ENCODE measurements at places on chromosomes 12 and 14.

GRCh38 chr12:88360343-88360742, 218.2 kb downstream of the TMTC3 start:
- DNase-seq = no peak

DNA sequence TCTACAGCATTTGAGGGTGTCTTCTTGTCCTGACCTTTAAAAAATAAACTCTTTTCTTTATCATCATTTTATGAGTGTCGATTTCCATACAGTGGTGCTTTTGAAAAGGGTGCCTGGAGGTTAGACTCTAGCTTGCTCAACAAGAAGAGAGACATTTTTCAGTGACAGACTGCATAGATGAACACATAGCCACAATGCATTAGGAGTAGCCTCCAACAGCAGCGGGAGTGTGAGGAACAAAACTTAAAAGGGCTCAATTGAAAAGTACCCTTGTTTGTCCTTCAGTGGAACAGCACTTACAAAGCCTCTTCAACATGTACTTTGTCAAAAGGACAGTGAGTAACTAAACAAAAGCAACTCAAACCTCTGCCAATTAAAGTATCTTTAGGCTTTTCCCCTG, 119.3 kb downstream of the SOX5 start:
- DNase-seq = no peak

DNA sequence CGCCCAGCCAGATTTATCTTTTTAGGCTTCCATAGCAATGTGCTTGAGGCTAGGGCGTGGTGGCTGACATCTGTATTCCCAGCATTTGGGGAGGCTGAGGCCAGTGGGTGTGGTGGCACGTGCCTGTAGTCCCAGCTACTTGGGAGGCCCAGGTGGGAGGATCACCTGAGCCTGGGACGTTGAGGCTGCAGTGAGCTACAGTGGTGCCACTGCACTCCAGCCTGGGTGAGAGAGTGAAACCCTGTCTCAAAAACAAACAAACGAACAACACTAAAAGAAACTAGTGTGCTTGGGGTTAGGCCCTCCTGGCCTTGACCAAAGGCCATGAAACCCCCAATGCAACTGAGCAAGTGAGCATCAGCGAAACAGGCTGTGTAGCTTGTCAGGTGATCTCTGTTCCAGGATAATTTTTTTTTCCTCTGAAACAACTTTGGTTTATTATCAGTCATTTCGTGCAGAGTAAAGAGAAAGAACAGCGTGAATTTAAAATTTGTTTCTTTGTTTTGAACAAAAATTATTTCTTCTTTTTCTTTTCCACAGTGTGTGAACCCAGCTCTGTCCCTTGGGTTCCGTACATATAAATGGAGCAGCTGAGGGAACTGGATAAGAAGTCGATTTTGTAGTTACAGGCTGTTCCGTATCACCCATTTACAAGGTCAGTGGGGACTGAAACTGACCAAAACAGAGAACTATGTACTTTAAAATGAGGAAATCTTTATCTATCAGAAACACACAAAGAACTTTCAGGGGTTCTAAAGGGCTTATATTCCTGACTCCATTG, 8.8 kb upstream of the TUBA1C start:
- no peak for DNase-seq

DNA sequence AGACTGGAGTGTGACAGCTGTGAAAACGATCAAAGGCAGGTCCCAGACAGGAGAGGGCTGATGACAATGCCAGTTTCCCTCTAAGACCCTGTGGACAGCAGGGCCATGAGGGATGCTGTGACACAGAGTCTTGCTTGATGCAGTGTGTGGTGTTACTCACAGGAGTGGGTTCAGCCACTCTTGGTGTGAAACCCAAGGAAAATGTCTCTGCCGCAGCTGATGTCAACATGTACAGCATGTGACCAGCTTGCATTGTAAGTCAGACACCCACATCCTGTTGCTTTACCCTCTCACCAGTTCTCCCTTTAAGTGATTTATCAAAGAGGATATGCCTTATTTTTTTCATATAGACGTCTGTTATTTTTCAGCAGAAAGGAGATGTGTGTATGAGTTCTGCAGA, 268.6 kb downstream of the BTG1 start:
- no peak for DNase-seq

DNA sequence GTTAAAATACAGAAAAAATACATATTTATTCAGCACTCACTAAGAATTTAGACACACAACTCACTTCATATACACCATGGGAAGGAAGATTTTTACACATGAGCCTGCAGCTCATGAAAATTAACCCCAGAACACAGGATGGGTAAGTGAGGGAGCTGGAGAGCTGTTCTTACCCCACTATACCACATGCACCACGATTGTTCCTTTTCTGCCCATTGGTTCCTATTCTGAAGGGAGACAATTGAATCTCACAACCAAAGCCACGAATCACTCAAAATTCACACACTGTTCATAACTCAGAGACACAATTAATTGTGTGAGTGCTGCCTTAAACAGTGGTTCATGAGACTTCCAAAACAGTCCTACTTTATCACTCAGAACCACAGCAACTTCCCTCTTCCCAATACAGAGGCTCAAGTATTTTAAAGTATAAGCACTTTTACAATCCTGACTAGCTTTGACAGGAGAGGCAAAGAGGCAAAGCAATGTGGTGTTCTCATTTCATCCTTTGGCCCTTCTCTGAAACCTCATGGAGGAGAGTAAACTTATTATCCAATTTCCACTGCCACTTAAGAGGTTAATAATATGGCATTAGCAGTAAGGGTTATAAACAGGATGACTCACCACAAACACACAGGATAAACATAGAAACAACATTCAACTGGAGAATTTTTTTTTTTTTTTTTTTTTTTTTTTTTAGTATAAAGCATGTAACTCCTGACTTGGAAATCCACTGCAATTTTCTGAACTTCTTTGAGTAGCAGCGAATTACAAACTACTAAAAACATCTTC, 59.5 kb downstream of the ITPR2 start:
- no peak for DNase-seq

GRCh38 chr12:95187865-95188415, 29.3 kb downstream of the FGD6 start:
- DNase-seq = no peak

DNA sequence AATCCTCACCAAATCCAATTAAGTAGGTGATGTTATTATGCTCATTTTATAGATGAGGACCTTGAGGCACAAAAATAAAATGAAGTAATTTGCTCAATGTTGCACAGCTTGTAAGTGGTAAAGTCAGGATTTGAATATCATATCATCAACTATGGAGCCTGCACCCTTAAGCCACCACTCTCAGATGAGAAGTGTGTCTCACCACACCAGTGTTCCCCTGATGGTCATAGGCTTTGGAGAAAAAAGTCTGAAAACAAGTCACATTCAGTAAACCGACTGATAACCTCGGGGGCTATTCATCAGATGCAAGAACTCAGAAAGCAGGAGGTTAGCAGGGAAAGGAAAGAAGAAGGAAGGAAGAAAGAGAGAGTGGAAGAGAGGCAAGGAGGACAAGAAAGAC, 2.8 kb downstream of the TSHR start:
- no peak for DNase-seq

- DNase-seq = no peak
Observed at GRCh38 chr12:42010257-42010656, 134.4 kb downstream of the GXYLT1 start.

DNA sequence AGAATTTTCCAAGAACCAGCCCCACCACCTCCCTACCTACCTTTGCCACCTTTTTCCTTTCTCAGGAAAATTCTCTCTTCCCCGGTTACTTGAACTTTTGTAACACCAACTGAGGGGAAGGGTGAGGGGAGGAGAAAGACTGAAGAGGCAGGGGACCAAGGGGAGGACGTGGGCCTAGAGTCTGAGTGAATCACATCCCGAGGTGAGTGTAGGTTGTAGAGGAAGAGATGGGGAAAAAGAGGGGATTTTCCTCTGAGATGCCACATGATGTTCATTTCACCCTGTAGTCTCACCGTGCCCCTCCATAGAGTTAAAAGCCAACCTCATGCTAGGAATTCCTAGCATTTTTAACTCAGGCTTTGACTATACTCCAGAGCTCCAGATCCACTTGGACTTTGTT, 311.8 kb downstream of the RPAP3 start:
- DNase-seq = no peak

- DNase-seq = no peak
Observed at GRCh38 chr12:110972866-110973265, 52.5 kb upstream of the MYL2 start.

- no peak for DNase-seq
Observed at GRCh38 chr14:89479802-89480201, 62.8 kb upstream of the FOXN3 start.

- no peak for DNase-seq
Observed at GRCh38 chr12:132392389-132393244, 63.2 kb upstream of the GALNT9 start.

DNA sequence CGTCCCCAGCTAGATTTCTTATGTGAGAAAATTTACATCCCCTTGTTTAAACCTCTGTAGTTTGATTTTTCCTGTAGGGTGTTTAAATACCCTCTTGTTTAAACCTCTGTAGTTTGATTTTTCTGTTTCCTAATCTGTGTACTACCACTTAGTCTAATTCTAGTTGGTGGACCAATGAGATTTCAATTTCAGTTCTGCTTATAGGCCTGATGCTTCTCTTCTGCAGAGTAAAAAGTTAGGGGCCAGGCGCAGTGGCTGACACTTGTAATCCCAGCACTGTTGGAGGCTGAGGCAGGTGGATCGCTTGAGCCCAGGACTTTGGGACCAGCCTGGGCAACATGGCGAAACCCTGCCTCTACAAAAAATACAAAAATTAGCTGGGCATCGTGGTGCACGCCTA, 11.5 kb downstream of the UBC start:
- DNase-seq = no peak

DNA sequence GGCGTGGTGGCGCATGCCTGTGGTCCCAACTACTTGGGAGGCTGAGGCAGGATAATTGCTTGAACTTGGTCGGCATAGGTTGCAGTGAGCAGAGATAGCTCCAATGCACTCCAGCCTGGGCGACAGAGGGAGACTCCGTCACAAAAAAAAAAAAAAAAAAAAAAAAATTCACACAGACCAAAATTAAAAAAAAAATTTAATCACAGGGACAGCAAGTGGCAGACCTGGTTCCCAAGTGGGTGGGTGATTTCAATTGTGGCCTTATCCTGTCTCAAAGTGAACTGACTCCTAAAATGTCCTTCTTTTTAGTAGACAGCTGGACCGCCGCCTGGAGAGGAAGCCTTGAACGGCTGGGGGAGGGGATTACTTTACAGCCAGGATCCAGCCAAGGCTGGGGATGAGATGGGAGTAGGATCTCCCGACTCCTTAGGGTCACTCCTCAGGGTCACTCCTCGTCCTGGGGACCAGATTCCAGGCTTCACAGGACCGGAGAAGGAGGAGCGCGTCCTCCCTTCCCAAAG, 1.5 kb upstream of the KCNH3 start:
- no peak for DNase-seq

DNA sequence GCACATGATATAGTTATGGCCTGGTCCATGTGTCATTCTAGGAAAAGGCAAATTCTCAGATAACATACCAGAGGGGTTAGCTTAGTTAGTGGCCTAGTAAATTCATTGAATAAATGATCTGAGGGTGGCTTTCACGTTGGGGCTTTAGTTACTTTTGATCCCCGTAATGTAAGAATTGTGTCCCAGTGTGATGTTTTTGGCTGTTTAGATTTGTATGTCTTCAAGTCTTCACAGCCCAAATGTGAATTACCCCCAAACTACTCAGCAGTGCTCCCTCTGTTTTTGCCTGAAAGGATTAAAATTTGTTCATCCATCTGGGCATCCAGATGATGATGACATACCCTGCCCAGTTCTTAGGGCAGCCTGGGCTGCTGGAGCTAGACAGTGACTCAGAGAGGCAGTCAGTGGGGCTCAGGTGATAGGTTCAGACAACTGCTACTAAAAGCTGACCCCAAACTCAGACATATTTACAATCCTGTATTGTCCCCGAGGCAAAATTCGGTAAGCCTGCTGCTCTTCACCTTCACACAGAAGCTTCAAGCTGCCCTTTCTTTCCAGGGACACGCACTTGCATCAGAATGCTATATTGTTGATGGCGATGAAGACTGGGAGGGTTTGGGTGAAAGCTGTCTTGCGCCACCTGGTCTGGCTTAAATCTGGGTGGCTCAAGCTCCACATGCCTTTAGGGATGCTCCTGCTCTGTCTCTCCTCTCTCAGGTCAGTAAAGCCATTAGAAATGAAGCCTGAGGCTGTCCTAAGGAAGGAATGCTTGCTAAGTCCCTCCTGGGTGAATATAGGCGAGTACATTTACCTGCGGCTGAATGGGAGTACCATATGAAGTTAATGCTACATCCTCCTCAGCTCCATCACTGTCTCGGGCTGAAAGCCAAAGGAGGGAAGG, 10.3 kb downstream of the GPRC5D start:
- no peak for DNase-seq

DNA sequence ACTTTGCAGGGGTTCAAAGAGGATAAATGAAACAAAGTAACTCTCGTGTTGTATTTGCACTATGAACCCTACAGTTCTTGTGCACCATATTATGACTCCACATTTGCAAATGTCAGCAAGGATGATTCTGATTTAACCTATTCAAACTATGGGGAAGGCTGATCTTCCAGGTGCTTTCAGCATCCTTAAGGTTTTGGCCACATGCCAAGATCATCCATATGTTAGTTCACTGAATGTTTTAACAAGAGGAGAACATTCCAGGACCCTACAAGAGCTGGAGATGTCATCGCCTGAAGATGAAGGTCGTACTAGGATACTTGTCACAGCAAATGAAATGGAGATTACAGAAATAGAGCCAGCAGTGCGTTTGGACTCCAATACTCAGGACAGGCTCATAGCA, 114.2 kb downstream of the DHRS2 start:
- DNase-seq = no peak

DNA sequence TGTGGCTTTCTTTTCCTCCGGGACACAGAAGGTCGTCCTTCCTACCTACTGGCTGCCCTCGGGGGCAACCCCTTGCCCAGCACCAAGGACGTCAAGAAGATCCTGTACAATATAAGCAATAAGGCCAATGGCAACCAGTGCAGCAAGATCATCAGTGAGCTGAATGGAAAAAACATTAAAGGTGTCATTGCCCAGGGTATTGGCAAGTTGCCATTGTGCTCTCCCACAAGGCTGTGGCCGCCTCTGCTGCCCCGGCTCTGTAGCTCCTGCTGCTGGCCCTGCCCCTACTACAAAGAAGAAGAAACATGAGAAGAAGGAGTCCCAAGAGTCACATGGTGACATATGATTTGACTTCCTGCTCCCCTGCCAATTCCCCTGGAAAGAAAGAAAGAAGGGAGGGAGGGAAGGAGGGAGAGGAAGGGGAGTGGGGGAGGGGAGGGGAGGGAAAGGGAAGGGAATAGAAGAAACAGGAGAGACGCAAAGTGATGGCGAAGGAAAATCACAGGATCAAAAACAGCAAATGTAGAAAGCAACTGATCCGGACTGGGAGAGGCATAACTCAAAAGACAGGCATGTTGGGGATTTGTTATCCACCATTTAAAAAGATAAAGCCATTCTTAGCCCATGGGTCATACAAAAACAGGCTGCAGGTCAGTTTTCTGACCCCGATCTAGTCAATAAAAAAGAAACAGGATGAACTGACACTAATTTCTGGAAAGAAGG, 61.3 kb upstream of the RESF1 start:
- no peak for DNase-seq

- no peak for DNase-seq
Observed at GRCh38 chr14:51430633-51431032, 190.6 kb downstream of the TMX1 start.

DNA sequence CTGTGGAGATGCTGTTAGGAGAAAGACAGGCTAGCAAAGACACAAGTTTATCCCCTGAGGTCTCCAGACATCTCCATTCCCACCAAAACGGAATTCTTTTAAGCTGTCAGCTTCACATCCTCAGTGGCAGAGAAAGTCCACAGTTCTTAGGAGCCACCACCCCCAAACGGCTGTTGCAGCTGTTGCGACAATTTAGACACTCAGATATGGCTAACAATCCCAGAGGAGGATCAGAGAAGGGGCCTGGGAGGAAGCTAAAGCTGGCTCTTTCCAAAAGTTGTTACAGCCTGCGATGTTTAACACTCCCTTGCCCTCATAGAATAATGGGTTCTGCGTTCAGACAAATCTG, 1.9 kb upstream of the ATP5MC2 start:
- no peak for DNase-seq

Data from 8988T (cell line).